Myocyte (in vitro differentiated cells): ENCODE measurements at places on chromosomes 13 and 19. TPM values are rescaled to one million over a fixed set of nuclear protein-coding genes. Genes with fewer than 3 reads are reported as not detected.

Gene CGB5
- not detected in 2 replicates for total RNA-seq

Gene FFAR3
- total RNA-seq: not detected in 2 replicates

Gene CLDN10
- not detected in 2 replicates for total RNA-seq

Gene PCSK4
- 7.1 and 8.5 TPM in 2 replicates for total RNA-seq

DNA sequence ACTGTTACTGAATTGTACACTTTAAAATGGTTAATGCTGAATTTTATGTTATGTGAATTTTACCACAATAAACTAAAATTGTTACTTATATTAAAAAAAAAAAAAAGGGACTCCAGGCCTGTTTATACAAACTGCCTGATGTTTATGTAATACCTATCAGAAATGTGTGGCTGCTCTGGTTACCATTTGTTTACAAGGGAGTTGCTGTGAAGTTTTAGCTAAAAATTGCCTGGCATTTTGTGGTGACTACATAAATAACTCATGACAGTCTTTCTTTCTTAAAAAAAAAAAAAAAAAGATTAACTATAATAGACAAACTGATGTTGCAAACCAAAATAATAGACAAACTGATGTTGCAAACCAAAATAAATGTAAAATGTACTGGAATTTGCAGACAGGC is 71.8 kb downstream of the CDADC1 start:
- peak; percentile 62 for DNase-seq

Gene NANOS3
- 0.83 TPM in 1 of 2 replicates, not detected in the other for total RNA-seq

DNA sequence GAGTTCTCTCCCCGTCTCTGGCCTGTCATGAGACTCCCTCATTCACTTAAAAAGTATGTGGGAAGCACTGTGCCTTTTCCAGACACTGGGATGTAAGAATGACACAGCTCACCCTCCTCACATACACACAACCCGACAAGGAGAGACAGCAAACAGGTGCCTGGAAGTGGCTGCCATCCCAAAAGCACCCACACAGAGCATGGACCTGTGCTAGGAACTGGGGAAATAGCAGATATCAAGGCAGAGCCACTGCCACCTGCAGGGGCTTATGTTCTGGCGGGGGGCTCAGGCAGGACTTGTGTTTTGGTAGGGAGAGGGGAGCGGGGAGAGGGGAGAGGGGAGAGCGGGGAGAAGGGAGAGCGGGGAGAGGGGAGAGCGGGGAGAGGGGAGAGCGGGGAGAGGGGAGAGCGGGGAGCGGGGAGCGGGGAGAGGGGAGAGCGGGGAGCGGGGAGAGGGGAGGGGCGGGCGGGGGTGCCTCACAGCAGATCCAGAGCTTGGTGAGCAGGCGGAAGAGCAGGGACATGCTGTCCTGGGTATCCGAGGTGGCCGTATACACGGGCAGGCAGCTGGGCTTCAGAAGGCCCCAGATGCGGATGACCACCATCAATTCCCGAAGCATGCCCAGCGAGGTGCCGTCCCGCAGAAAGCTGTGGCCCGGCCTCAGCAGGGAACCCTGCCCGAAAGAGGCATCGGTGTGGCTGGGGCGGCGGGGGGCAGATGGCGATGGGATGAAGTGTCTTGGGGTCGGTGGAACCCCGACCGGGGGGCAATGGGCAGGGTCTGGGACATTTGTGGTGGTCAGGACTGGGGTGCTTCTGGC is 12.2 kb downstream of the CFD start:
- DNase-seq: peak; percentile 46

DNA sequence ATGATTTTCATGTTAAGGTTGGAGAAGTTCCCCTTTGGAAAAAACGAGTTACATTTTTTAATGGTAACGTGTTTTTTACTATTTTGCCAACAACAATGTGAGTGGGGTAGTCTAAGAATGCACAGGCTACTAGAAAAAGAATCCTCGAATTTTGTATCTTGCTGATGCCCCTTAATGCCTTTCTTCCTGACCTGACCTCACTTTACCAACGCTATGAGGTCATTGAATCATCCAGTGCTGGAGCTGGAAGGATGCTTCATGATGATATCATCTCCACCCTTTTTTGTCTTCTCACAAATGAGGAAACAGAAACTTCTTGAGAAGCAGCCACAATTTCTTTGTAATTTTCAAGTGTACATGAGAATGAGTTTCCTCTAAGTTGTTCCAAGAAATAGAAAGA is 8.2 kb upstream of the UBL3 start:
- no peak for DNase-seq

Gene PRMT1
- 528 and 584 TPM in 2 replicates for total RNA-seq

GRCh38 chr13:75907044-75907443 is 270.9 kb downstream of the LMO7 start:
- DNase-seq: no peak
